Activated T-helper 9 cell treated with anti-CD3 and anti-CD28 coated beads, Interleukin-2, amount 50 U/mL, for 16 hours (primary cell): ENCODE measurements at places on chromosomes 1 and 21.

GRCh38 chr21:39923476-39923875 is 56.2 kb downstream of the PCP4 start:
- DNase-seq: no peak

- DNase-seq: no peak
Observed at GRCh38 chr21:36654796-36655325, 44.1 kb upstream of the SIM2 start.

DNA sequence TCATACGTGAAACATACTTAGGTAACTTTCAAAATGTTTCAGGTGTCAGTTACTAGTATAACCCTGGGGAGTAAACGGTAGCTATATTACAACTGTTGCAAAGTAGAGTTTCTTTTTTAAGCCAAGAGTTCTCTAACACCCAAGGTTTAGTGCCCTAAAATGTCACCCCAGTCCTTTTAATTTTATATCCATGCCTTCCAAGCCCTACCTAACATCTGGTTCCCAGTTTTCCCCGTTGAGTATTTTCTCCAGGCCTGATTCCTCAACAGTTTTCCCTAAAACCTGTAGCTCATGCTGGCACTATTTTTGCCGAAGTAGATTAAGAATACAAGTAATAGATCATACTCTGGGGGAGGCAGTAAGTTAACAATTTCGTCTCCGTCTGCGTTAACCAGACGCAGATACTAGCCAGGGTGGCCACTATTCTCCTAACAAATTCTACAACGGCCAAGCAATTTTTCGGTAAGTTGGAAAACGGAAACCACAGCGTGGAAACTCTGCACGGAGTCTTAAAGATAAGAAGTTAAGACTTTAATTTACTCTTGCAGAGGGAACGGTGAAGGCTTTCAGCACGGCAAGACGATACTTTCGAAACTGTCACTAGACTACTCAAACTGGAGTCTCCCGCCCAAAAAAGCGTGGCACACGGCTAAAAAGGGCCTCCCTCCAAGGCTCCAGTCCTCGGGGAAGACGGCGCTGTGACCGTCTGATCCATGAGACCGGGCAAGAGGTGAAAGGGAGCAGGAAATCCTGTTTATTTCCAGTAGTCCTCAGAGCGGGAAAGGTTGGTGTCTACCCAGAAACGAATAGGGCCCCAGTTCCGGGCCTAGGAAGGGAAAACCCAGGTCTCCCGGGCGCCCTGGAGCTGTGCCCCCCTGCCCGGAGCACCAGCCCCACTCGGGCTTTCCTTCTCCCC is 945 bp downstream of the SRSF4 start:
- DNase-seq: peak; percentile 4

DNA sequence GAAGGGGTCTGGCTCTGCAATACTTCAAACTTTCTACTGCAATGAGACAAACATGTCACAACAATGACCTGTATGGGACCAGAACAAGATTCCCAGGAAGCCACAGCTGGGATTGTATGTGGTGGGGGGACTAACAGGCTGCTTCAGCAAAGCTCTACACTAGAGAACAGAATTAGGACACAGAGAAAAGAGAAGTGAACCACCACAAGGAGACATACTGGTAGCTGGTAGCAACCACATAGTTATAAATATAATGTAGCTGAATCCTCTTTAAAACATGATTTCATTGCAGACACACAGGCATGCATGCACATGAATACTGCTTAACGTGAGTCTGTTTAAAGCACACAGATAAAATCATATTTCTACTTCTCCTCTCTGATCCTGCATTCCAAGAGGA is 3.5 kb upstream of the ILDR2 start:
- no peak for DNase-seq

- DNase-seq: no peak
Observed at GRCh38 chr1:51567653-51568052, 48.6 kb upstream of the EPS15 start.
